ENCODE measurements at places on chromosomes 11 and 22.

- no peak for DNase-seq
Measured at GRCh38 chr11:46469926-46470325, 78.3 kb upstream of the CHRM4 start.

DNA sequence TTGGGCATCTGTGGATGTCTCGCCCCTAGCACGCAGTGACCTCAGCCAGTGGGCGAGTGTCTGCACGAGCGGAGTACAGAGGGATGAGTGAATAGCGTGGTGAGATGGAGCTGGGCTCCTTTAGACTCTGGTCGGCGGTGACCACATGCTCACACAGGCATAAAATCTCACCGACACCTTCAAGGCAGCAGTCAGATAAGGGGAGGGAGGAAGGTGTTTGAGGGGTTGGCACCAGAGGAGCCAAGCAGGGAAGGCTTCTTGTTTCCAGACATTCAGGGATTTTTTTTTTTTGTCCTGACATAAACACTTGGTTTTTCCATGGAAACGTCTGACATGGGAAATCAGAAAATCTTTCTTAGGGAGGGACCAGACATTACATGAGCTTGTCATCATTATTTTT is 35.8 kb downstream of the GRIK4 start:
- no peak for DNase-seq

GRCh38 chr11:42462558-42463310 is 849.1 kb upstream of the API5 start:
- DNase-seq: no peak

GRCh38 chr22:31630331-31631329 is 31.4 kb downstream of the PISD start:
- peak; percentile 88 for DNase-seq

DNA sequence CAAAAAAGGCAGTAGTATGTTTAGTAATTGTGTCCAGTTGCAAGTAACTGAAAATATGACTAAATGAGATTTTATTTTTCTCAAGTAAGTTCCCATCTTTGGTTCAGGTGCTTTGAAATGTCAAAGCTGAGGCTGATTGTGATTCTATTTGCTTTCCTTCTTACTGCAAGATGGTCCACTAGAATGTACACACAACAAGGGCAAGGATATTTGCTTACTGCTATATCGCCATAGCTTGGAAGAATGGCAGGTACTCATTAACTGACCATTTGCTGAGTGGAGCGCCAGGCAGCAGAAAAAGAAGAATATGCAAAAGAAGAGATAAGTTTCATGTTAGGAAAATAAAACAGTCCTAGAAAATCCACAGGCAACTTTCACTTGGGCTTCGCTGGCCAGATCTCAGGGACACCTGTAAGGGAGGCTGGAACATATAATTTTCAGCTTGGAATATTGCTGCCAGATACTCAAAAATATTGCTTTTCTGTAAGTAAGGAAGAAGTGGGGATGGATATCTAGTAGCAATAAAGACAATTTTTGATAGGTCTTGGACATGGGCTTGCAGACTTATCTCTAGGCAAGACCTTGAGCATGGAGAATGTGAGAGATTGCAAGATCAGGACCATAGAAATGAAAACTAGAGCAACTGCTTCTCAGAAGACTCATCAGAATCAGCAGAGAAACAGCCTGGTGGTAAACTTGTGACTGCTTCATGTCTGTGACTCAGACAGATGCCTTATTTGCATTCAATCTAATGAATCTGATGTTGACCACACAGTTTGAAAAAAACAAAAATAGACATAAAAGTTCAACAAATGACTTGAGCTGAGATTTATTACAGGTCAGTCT is 44.8 kb upstream of the OR9Q1 start:
- DNase-seq: no peak

DNA sequence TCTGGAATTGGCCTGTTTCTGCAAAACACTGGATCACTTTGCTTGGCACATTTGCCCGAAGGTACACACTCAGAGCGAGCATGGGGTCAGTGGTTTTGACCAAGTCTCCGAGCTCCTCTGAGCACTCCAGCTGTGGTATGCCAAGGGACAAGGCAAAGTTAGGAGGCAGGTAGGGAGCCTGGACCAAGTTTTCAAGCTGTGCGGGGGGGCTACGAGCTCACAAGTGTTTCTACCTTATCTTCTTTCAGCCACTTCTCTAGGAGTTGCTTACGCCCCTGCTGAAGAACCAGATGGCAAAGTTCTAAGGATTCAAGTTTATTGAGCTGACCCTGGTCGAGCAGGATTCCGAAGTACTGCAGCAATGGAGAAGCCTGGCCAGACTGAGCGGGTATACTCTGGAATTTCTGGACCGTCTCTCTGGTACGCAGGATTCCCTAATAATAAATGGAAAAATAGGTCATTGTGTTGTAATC is 54.7 kb upstream of the SLC25A1 start:
- no peak for DNase-seq

DNA sequence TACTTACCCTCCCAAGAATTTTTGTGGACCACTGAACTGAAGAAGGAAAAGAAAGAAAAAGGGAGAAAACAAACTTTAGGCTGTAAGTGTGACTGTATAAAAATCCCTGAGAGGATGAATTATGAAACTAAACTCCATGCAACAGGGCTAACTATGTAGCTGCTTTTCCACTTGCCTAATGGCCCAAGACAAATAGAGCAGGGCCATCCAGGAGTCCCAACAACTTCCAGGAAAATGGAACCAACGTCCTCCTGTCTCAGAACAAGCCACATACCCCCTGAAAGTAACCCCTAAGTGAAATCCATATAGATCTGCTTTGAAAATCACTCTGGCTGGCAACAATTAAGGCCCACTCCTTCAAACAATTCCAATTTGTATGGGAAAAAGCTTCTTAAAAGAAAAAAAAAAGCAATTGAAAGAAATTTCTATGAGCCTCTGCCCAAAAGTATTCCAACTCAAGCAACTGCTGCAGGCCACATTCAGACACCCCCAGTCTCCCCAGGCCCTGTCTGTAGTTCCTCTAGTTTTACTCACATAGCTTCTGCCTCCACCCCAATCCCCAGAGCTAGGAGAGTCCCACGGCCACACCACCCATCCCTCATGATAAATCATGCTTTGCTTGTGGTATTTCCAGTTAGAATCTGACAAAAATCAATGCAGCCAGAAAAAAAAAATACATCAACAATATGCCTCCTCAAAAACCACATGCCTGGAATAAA is 12.7 kb downstream of the RBFOX2 start:
- DNase-seq: no peak

DNA sequence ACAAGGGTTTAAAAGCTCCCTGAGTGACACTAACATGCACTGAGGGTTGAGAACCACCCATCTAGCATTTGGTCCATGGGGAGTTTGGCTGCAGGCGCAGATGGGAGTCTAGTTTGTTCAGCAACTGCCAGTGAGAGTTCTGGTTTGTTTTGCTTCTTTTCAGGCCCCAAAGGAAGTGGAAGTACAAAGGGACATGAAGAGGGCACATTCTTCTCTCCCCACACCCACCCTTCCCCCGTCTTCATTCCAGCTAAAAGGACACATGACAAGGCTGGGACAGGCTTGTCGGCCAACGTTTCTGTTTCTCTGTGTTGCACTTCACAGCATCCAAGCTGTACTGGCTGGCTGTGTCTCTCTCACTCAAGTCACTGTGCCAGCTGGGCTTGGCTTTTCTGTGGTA is 8.2 kb upstream of the ENDOD1 start:
- no peak for DNase-seq

DNA sequence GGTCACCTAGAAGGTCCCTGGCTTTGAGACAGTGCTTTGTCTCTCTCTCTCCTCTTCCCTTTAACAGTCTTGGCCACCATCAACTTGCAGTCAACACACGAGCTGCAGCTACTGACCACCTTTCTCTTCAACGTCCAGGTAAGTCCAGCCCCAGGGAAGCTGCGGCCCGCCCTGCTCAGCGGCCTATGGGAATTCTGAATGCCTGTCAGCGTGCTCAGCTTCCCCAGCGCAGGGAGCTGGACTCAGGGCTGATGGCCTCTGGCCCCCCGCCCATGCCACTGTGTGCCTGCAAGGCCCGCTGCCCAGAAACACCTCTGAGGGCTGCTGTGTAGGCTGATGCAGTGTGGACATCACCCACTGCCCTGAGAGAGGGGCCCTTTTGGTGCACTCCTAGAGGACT is 32.5 kb downstream of the GLB1L2 start:
- no peak for DNase-seq

DNA sequence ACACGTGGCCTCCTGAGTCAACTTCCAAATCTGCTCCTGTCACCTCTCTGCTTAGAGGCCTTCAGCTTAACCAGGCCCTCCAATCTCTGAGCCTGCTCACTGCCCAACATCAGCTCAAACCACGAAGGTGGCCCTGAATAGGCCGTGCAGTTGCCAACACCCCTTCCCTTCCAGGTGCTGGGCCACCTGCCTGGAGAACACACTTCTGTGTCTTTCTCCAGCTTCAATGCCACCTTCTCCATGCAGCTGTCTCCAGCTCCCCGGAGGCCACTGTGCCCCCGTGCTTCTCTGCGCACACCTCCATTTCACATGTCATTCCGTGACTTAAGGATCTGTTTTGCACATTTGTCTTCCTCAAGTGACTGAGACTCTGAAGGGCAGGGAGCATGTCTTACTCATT is 5.3 kb downstream of the RELA start:
- no peak for DNase-seq

DNA sequence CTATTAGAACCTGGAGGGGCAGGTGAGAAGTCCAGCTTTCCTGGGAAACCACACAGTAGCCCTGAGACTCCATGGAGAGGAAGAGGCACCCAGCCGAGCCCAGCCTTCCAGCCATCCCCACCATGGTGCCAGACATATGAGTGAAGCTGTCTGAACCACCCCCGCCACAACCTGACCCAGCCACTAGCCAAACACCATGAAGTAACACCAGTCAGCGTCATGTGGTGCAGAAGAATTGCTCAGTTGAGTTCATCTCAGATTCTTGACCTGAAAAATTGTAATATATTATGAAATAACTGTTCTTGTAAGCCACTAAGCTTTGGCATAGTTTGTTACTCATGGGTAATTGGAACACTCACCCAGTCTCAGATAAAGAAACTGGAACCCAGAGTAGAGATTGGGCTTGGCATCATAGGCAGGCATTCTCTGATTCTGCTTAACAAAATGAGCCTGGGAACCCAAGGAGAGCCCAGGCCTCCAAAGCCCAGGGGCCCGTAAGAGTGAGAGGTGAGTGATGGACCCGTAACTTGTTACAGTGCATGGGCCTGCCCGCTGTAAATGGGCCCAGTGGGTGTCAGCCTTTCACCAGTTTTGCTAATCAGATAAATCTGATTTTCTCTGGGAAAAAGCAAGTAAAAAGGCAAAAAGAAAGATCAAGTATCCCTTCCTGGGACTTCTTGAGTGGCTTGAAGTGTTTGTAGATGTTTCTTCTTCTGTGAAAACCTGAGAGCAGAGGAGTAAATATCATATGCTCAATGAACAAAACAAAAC is 305.5 kb downstream of the DDX10 start:
- no peak for DNase-seq

- no peak for DNase-seq
Measured at GRCh38 chr11:3088806-3089205, 31.6 kb upstream of the CARS1 start.

DNA sequence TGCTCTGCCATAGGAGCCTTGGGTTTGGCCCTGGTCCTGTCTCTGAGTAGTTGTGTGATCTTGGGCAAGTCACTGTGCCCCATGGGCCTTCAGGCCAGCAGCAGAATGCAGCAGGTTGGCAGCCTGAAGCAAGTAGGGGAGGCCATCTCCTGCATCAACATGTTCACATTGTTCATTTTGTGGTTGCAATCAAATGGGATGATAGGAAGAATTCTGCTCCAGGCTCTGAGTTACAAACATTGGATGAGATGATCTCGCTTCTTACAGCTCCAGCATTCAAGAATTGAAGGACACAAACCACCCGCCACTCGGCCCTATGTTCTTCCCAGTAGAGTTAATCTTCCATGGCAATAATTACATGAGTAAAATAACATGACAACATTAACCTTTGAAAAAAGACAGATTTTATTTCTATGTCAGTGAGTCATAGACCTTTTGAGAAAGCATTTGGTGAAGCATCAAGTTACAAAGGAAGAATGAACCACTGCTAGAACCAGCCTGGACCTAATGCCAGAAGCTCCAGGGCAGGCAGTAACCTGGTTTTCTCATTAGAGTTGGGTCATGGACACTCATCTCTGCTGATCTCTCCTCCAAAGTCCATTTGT is 308.3 kb upstream of the NCAM1 start:
- DNase-seq: no peak

- DNase-seq: peak; percentile 6
Measured at GRCh38 chr22:46483353-46483752, 54.1 kb downstream of the CELSR1 start.

GRCh38 chr11:67120456-67120855 is 1.4 kb downstream of the KDM2A start:
- DNase-seq: no peak

DNA sequence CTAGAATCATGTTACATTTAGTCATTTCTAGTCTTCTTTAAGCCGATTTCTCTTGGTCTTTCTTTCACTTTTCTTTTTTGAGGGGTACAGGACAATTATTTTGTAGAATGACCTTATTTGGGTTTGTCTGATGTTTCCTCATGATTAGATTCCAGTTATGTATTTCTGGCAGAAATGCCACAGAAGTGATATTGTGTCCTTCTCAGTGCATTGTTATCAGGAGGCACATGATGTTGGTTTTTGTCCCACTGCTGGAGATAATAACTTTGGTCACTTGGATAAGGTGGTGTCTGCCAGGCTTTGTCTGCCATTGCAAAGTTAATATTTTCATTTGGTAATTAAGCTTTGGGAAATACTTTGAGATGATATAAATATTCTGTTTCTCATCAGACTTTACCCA is 100.3 kb downstream of the RRM1 start:
- DNase-seq: no peak

GRCh38 chr11:122273476-122274191 is 157.6 kb upstream of the BLID start:
- no peak for DNase-seq

DNA sequence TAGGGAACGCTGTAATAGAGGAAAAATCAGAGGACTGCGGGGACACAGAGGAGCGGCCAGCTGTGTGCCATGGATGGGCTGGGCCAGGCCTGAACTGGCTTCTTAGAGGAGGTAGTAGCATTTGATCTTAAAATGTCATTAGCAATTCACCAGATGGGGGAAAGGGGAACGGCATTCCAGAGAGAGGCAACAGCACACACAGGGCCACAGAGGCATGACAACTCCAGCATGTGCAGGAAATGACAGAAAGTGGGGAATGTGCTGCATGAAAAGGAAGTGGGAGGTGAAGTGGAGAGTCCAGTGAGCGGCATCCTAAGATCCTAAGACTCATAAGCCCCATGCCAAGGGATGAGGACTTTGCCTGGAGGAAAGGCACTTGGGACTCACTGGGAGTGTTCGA is 69.0 kb downstream of the UBASH3B start:
- DNase-seq: no peak

DNA sequence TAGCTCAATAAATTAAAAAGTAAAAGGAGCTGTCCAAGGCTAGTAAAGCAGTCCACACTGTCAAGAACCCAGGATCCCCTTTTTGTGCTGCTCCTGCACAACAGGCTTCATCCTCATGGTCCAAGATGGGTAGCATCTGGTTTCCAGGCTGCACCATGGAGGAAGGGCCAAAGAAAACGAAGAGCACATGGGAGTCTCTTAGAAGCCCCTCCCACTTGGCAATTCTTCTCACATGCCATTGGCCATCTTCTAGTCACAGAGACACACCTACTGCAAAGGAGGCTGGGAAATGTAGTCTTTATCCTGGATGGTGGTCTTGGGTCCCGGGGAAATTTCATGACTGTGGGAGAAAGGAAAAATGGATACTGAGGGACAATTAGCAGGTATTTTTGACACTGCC is 37.8 kb downstream of the PRR5L start:
- DNase-seq: no peak
